Left lobe of liver (tissue), 2 donors: ENCODE measurements at places on chromosomes 16 and 17.

- DNase-seq = no peak
Measured at GRCh38 chr16:25568991-25569390, 122.8 kb upstream of the HS3ST4 start.

DNA sequence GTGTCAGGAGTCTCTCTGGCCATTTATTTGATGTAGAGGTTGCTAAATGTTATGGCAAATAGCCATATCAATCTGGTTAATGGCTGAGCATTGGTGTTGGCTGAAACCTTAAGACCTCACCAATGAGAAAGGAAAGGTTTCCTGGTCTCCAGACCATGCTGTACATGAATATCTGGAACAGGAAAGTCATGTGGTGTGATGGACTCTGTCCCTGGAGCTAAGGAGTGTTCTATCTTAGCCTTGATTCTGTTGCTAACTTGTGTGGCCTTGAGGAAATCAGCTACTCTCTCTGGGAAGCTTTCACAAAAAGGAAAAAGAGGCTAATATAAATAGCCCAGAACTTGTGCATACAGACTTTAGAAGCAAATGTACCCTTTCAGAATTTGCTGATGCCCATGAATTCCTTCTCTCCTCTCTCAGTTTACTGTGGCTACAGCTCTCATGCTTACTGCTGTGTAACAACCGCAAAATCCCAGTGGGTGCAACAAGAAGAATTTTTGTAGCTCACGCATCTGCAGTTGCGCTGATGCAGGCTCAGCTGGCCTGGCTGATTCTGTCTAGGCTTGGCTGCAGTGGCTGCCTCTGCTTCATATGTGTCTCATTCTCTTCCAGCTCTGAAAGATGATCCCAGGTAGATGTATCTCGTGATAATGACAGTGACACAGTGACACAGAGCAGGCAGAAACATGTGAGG is 287.5 kb downstream of the NPIPA8 start:
- no peak for DNase-seq

GRCh38 chr16:81463296-81463890 is 18.8 kb downstream of the CMIP start:
- DNase-seq = no peak

- DNase-seq = no peak
Measured at GRCh38 chr17:50381920-50382319, 8.9 kb downstream of the EME1 start.

DNA sequence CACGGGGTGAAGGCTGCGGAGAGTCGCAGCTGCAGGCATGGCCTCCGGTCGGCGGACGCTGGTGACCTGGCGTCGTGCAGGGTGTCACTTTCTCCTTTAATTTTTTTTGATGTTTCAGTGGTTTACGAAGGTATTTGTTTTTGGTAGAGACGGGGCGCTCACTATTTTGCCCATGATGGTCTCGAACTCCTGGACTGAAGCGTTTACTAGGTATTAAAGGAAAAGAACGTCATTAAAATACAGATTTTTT is 17.1 kb downstream of the ZNF213 start:
- DNase-seq = no peak

- DNase-seq = no peak
Measured at GRCh38 chr16:67087291-67087690, 22.4 kb upstream of the PHAF1 start.

DNA sequence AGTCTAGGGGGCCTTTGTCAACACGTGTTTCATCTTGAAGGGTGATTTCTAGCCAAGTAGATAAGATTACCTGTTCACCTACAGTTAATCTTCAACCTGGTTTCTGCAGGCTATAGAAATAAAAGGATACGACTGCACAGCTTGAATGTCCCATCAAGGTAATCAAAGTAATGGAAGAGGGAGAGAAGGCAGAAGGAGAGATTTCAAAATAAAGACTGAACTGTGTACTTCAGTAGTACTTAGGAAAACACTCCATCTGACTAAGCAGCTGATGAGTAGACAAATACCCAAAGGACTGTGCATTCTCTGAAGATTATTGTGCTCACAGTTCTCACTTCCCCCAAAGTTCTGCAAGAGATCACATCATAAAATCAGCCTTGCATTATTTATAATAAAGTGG is 5.8 kb upstream of the RFFL start:
- DNase-seq = no peak

- DNase-seq = no peak
Measured at GRCh38 chr17:36511216-36511615, 23.5 kb downstream of the MYO19 start.

DNA sequence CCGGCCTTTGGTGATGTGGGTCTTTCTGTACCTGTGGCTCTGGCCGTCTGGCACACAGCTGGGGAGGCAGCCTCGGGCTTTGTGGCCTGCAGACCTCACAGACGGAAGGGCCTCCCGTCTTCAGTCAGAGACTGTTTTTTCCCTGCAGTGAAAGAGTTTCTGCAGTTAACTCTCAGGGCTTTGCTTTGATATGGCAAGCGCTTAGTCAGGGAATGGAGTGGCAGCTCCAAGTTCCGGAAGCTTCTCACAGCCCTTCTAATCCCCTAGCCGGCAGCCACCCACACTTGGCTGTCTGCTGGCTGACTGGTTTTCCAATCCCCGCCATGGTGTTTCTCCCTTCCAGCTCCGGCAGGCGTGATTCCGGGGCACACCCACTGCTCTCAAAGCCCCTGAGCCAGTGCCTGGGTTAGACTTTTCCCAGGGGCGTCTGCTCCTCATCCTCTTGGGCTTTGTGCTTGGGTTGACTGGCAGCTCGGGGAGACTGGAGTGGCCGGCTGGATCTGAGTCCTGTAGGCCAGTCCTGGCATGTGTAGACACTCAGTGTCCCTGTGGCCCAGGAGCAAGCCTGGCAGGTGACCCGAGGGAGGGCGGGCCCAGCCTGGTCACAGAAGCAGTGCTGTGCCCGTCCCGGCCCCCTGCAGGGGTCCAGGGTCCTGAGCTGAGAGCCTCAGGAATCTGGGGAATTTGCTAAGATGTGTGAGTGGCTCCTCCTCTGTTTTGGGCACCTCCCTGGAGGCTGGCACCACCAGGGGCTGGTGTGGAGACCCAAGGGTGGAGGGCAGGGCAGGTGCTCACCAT is 29.9 kb downstream of the BAIAP2 start:
- peak; percentile 83 for DNase-seq

DNA sequence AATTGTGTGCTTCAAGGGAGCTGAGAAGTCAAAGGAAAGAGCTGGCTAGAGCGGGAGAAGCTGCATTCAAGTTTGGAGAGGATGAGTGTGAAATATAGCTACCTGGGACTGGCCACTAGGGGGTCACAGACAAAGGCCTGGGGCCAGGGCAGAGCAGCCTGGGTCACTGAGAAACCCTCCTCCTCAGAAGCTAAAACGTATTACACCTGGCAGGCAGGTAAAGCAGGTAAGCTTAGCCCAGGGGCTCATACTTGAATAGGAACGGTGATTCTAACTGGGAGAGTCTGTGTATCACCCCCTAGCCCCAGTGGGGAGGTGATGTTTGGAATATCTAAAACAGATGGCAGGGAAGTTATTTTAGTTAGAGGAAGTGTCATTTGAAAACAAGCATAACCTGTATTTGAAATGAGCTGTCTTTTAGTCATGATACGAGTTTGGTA is 6.8 kb downstream of the KRT37 start:
- no peak for DNase-seq

DNA sequence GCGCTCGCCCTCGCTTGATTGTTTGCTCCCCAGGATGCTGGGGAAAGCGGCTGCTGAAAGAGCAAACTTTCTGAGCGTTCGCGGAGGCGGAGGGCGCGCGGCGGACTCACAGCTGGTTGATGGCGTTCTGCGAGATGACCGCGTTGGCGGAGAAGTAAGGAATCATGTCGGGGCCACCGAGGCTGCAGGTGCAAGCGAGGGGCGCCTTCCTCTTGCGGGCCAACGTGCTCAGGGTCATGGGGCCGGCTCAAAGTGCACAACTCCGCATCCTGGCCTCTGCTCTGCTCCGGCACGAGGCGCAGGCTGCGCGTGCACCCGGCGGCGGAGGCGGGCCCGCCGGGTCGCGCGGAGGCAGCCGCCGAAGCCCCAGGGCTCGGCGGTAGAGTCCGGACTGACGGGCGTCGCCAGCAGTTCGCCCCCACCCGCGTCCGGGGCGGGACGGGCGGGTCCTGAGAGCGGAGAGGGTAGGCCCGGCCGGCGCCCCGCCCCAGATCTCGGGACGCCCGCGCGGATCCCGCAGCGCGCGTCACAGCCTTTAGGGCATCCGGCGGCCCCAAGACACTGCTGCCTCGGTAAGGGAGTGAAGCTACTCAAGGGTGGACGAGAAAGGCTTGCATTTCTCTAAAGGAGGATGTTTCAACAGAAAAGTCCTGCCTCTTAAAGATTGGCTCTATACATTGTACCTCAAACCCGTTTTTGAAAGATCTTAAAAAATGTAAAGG is 138.5 kb upstream of the CORO6 start:
- peak; percentile 78 for DNase-seq

DNA sequence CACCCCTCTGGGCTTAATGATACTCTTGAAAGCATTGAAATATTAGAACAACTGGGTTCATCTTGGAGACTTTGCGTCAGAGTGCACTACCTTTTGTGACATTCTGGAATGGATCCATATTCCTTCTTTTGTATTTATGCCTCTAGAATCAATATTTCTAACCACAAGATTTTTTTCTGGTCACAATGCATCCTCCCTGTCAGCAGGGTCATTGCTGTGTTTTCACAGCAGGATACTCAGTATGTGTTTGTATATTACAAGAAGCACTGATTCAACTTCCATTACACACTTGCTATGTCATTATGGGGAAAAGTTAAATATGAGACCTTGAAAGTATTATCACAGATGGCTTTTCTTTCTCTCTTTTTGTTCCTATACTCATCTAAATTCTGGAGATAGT is 370.0 kb downstream of the HS3ST3B1 start:
- DNase-seq = no peak

GRCh38 chr16:81997738-81998137 is 13.5 kb downstream of the SDR42E1 start:
- DNase-seq = no peak

GRCh38 chr16:54938212-54939028 is 7.8 kb downstream of the IRX5 start:
- DNase-seq = no peak

- DNase-seq = no peak
Measured at GRCh38 chr17:28041844-28042656, 427 bp upstream of the NLK start.

GRCh38 chr17:39380144-39380543 is 21.3 kb downstream of the FBXL20 start:
- DNase-seq = no peak

GRCh38 chr16:20107083-20107482 is 33.4 kb upstream of the GPR139 start:
- DNase-seq = no peak

DNA sequence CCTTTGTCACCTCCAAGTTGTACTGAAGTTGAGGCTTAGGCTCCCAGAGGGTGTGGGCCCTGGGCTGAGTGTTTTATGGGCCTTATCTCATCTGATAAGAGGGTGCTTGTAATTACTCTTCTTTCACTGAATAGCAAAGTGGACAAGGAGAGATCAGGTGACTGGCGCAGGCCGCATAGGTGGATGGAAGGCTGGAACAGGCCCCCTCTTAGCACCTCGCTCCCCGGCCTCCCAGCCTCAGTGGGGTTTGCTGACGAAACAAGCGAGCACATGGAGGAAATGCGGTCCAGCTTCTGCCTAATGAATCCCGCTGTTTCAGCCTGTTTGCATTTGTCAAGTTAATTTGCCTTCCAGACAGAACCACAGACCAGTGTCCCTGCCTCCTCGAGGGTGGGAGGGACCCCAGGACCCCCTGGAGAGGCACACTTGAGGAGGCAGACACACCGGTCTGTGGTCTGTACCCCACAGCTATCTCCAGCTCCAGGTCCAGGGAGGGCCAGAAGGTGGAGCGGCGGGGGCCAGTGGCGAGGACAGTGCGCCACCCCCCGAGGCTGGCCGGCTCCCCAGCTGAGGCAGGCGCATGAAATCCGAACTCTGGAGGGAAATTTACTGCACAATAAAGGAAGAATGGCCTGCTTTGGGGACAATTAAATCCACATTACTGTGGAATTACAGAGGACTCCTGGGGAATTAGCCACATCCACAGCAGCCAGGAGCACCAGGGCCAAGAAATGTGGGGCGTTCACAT is 123.4 kb downstream of the NTN1 start:
- no peak for DNase-seq

GRCh38 chr16:14500791-14501190 is 129.3 kb downstream of the PARN start:
- DNase-seq = no peak

DNA sequence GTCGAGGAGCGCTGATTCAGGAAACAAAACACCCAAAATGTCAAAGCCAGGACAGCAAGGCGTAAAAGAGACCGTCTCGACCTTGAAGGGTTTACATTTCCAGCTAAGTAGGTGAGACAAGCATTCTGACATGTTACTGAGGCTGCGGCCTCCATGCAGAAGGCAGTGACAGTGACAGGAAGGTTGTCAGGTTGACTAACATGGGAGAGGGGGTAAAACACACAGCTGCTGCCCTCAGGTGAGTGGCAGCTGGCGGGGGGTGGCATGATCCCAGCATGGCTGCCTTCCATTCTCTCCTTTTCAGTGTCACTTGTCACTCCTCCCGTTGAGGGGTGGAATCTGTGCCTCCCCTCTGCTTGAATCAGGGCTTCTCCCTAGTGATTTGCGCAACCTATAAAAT is 31.9 kb upstream of the CRHR1 start:
- no peak for DNase-seq

- DNase-seq = no peak
Measured at GRCh38 chr17:33986566-33986965, 268.5 kb upstream of the CCL2 start.

DNA sequence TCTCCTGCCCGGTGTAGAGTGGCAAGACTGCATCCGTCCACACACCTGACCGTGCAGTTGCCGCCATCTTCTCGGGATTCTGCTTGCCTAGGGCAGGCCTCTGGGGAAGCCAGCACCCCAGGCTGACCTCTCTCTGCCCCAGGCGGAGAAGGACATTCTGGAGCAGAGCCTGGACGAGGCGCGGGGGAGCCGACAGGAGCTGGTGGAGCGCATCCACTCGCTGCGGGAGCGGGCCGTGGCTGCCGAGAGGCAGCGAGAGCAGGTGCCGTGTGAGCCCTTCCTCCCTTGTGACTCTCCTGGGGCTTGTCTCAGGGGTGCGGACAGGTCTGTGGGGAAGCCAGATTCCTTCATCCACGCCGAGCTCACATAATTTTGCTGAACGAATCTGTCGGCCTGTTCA is 19.8 kb downstream of the CARD14 start:
- DNase-seq = no peak

DNA sequence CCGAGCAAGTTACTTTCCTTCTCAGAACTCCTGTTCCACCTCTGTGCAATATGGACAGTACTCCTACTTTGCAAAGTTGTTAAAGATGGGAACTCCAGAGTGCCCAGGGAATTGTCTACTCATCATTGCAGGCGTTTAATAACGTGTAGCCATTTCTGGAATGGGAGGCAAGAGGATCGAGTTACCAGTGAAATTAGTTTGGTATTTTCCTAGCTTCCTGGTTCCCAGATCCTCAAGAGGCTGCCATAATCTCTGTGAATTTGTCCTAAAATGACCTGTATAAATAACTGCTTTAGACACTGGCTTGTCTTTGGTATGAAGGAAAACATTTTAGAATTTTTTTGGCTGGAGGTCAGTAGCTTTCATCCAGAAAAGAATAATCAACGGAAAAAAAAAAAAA is 27.7 kb downstream of the WWOX start:
- no peak for DNase-seq

- no peak for DNase-seq
Measured at GRCh38 chr16:5845046-5845445, 747.5 kb upstream of the EEF2KMT start.

GRCh38 chr16:56616608-56617211 is 8.3 kb downstream of the MT2A start:
- no peak for DNase-seq
